Activated T-cell treated with anti-CD3 and anti-CD28 coated beads for 4 hours (primary cell): ENCODE measurements at places on chromosomes 2 and 18.

- no peak for DNase-seq
Observed at GRCh38 chr18:12811191-12811950, 72.7 kb downstream of the PTPN2 start.

GRCh38 chr2:74179063-74179865 is 585 bp upstream of the MOB1A start:
- no peak for DNase-seq

GRCh38 chr18:56386856-56387255 is 251.5 kb downstream of the TXNL1 start:
- DNase-seq, result no peak

DNA sequence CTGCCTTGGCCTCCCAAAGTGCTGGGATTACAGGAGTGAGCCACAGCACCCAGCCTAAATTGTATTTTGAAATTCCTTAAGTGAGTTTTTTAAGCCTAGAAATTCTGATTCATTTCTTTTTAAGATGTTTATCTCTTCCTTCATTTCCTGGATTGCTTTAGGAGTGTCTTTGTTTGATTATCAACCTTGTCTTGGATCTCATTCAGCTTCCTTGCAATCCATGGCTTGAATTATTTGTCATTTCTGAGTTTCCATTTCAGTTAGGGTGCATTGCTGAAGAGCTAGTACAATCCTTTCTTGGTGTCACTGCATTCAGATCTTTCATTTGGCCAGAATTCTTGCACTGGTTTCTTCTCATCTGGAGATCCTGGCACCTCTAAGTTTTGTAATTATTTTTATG is 606.4 kb upstream of the ZNF804A start:
- DNase-seq, result no peak

GRCh38 chr2:109173311-109174171 is 44.5 kb downstream of the SH3RF3 start:
- no peak for DNase-seq

DNA sequence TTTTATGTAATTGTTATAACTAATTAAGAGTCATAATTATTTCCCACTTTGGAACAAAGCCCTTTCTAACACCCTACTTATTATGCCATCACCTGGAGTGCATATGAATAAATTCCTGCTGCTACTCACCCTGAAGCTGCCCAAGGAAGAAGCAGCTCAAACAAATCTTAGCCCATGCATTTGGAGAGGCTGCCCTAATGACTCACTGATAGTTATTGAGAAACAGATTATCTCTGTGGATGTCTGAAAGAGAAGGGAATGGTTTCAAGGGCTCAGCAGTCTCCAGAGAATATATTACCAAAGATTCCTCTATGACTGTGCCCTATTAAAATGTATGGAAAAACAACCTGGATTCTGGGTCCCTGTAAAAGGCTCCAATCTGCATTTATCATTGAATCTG is 81.0 kb downstream of the GPR39 start:
- no peak for DNase-seq

GRCh38 chr2:230684270-230685168 is 28.1 kb upstream of the CAB39 start:
- DNase-seq, result no peak

- no peak for DNase-seq
Observed at GRCh38 chr2:61262699-61263098, 100.7 kb downstream of the C2orf74 start.

DNA sequence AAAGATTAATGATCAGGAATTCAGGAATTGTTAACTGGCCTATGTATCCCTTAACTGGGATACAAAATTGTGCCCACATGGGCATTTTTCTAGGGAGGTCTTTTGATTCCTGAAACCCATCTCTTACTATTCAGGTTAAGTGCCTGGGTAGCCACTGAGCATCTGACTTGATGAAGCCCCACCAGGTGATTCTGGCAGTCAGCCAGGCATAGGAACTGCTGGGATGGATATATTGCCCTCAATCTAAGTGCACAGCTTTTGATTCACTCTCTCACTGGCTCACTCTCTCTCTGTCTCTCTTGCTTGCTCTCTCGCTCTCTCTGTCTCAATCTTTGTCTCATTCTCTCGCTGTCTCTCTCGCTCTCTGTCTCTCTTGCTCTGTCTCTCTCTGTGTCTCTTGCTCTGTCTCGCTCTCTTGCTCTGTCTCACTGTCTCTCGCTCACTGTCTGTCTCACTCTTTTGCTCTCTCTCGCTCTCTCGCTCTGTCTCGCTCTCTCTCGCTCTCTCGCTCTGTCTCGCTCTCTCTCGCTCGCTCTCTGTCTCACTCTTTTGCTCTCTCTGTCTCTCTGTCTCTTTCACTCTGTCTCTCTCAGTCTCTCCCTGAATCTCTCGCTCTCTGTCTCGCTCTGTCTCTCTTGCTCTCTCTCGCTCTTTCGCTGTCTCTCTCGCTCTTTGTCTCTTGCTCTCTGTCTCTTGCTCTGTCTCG is 22.3 kb downstream of the INPP1 start:
- no peak for DNase-seq

GRCh38 chr2:27838502-27838901 is 51.7 kb downstream of the RBKS start:
- no peak for DNase-seq
